ENCODE measurements at places on chromosomes 6 and 20. TPM values are rescaled to one million over a fixed set of nuclear protein-coding genes. Genes with fewer than 3 reads are reported as not detected.

FRK gene
- total RNA-seq, result 0.03 TPM

OXT gene
- total RNA-seq, result not detected

- H3K36me3 ChIP-seq, result no peaks in the 10 kb centered on the region
- no peaks in the 10 kb centered on the region for H3K4me1 ChIP-seq
- no peak overlapping the region for H3K4me3 ChIP-seq
- H3K27ac ChIP-seq, result no peak overlapping the region
- peaks cover 18% of the 10 kb centered on the region for H3K27me3 ChIP-seq
- no peak for DNase-seq
Measured at GRCh38 chr6:148968771-148969602, 222.2 kb downstream of the UST start.

DNA sequence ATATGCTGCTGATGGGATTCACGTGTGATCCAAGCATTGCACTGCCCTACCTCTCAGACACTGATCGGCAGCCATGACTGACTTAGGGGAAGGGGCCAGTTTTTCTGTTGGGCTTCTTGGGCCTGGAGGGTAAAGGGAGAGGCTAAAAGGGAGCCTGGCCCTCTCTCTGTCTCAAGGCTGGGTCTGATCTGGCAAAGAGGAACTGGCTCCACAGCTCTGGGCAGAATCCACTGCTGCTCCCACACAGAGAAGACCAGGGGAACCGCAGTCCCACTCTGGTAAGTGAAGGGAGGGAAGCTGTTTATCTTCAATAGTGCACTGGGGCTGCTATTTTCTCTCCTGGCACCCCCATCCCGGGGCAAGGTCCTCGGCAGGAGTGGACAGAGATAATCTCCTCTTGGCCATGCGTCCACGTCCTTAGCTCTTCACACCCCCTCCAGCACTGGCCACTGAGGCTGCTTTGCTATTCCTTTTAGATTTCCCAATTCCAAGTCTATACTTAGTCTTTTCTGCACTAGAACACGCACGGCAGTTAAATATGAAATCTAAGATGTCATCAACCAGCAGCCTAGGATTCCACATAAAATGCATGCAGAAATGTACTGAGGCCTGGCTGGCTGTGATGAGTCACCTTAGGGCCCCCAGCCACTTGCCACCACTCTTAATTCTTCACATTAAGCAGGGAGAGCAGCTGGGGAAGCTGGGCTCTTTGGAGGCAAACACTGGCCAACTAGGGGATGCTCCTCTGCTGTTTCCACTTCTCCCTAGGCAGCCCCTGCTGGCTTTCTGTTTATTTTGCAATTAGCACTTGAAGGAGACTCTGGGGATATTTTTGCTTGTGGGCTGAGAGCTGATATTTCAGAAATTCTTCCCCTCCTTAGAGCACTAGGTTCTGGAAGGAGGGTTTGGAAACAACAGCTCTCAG, 87.8 kb upstream of the ARMC2 start:
- H3K4me1 ChIP-seq, result peaks cover 6% of the 10 kb centered on the region
- H3K27me3 ChIP-seq, result peaks cover 17% of the 10 kb centered on the region
- no peak for DNase-seq

DNA sequence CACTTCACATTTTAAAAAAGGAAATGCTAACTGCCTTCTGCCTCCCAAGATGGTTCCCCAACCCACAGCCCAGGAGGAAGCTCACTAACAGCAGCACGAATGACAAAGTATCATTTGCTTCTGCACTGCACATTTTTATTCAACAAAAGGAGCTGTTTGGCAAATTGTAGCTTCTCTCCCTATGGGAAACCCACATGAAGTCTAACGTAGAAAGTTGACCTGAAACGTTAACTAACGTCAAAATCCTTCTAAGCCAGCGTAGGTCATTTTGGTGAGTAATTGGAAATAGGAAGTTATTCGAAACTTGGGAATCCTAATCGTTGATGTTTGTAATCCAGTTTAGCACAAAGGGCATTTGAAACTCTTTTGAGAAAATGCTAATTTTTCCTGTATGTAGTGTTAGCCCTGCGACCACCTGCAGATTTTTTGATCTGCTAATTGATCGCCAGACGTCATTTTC, 2.9 kb downstream of the SALL4 start:
- peaks cover 6% of the 10 kb centered on the region for H3K4me1 ChIP-seq
- no peak for DNase-seq
- no peaks in the 10 kb centered on the region for H3K36me3 ChIP-seq

LZTS3 gene
- total RNA-seq, result 0.90 TPM

DNA sequence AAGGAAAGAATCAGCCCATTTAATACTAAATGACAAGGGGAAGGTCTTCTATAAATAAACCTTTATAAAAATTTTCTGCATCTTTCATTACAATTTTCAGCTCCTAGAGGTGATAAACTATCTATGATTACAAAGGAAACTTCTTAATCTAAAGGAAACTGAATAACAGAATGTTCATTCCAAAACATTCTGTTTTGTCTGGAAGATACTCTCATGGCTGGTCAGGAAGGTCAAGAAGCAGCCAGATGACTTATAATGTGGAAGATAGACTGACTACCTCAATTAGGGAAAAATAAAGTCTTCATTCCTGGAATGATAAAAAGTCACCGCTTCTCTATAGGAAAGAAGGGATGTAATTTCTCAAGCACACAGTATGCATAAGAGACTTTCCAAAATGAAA, 131.3 kb downstream of the GMDS start:
- H3K27ac ChIP-seq, result no peak overlapping the region
- peaks cover 16% of the 10 kb centered on the region for H3K4me1 ChIP-seq
- H3K36me3 ChIP-seq, result no peaks in the 10 kb centered on the region
- H3K27me3 ChIP-seq, result peaks cover 5% of the 10 kb centered on the region

DAAM2 gene
- total RNA-seq, result not detected

DNA sequence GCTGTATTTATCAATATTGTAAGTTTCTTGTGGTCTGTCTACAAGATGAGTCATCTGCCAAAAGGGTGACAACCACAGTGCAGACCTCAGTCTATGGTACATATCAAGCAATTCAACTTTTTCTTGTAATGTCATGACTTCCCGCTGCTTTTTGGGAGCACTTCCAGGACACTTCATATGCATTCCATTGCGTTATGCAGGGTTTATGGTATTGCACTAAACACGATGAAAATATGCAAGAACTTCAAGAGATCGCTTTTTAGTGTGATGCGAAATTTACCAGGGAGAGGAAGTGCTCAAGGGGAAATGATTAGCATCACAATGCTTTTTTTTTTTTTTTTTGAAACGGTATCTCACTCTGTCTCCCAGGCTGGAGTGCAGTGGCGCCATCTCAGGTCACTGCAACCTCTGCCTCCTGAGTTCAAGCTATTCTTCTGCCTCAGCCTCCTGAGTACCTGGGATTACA, 166.5 kb downstream of the TFAP2A start:
- H3K27ac ChIP-seq, result no peak overlapping the region
- H3K4me1 ChIP-seq, result peaks cover 2% of the 10 kb centered on the region
- DNase-seq, result no peak
- no peak overlapping the region for H3K4me3 ChIP-seq
- no peaks in the 10 kb centered on the region for H3K27me3 ChIP-seq
- H3K36me3 ChIP-seq, result no peaks in the 10 kb centered on the region

CDK19 gene
- total RNA-seq, result 33.2 TPM

DNA sequence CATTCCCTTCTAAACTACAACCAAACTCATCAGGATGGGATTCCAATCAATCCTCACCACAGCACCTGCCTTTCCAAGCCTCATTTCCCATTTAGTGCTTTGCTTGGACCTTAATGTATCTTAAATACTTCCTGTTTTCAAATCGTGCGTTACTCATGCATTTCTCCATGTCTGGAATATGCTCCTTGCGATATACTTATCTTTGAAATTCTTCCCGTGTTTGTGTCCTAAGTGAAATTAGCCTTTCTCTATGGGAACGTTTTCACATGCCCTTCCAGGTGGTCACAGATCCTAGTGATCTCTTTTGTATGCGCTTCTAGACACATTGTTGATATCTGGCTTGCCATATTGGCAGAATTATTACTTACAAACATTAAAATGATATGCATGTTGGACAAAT, 620.6 kb upstream of the AGPAT4 start:
- no peaks in the 10 kb centered on the region for H3K4me1 ChIP-seq
- no peak for DNase-seq
- no peaks in the 10 kb centered on the region for H3K27me3 ChIP-seq
- H3K27ac ChIP-seq, result no peak overlapping the region

GRCh38 chr6:21198032-21198640, 395.4 kb upstream of the SOX4 start:
- no peak overlapping the region for H3K27ac ChIP-seq
- no peaks in the 10 kb centered on the region for H3K27me3 ChIP-seq
- peaks cover 5% of the 10 kb centered on the region for H3K36me3 ChIP-seq
- no peak overlapping the region for H3K4me3 ChIP-seq
- H3K4me1 ChIP-seq, result peaks cover 4% of the 10 kb centered on the region

- DNase-seq, result peak; percentile 20
- H3K27me3 ChIP-seq, result no peaks in the 10 kb centered on the region
- no peak overlapping the region for H3K4me3 ChIP-seq
Measured at GRCh38 chr6:86856937-86857563, 80.3 kb upstream of the HTR1E start.
